ENCODE measurements at places on chromosomes 5 and 9.

DNA sequence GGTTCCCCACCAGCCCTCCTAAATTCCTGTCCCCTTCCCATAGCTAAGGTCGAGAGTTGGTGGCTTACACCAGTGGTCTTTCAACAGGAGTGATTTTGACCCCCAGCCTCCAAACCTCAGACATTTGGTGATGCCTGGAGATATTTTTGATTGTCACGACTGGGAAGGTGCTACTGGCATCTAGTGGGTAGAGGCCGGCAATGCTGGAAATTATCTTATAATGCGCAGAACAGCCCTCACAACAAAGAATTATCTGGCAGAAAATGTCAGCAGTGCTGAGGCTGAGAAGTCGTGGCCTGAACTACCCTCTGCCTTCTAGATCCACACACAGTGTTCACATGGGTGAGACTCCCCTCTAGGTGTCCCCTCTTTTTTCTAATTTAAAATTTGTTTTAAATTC lies 69.6 kb downstream of the IL31RA start:
- H3K4me1 ChIP-seq, result peaks cover 2% of the 10 kb centered on the region
- no peaks in the 10 kb centered on the region for H3K36me3 ChIP-seq
- H3K4me3 ChIP-seq, result no peak overlapping the region
- H3K27ac ChIP-seq, result no peak overlapping the region
- no peak for DNase-seq
- no peaks in the 10 kb centered on the region for H3K27me3 ChIP-seq

DNA sequence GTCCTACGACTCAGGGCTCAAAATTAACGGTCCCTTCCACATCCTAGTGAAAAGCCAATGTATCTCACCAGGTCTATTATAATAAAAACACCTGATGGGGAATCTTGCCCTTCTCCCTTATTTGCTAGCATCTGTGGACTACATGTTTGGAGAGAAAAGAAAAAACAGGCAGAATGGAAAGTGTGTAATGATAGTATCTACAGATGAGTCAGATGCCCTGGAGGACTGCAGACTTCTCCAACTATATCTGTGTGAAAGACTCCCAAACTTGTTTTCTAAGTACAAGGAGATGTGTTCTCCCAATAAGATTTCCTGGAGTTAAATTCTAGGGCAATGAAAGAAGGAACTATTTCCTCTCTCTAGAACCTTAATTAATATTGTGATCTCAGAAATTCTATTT lies 66.0 kb downstream of the FOXB2 start:
- H3K4me1 ChIP-seq, result no peaks in the 10 kb centered on the region
- no peaks in the 10 kb centered on the region for H3K36me3 ChIP-seq
- no peak for DNase-seq
- H3K27ac ChIP-seq, result no peak overlapping the region
- H3K4me3 ChIP-seq, result no peak overlapping the region

DNA sequence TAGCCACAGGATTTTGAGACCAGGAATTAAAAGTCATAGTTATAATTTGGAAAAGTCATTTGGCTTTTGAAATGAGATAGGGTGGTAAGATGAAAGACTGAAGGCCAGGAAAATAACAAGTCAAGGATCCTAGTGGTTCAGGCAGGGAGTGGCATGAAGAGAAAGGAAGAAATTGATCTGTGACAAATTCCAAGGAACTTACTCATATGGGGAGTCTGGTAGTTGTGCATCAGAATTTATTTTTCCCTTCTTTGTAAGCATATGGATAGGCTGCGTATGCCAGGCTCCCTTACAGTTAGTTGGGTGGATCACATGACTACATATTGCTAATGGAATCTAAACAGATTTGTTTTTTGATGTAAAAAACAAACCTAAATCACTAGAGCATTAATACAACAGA lies 21.0 kb downstream of the ISL1 start:
- peaks cover 4% of the 10 kb centered on the region for H3K27me3 ChIP-seq
- H3K27ac ChIP-seq, result no peak overlapping the region
- DNase-seq, result no peak
- no peaks in the 10 kb centered on the region for H3K4me1 ChIP-seq
- H3K36me3 ChIP-seq, result no peaks in the 10 kb centered on the region
- H3K4me3 ChIP-seq, result no peak overlapping the region

GRCh38 chr5:149048811-149049210 lies 14.1 kb downstream of the SH3TC2 start:
- H3K36me3 ChIP-seq, result no peaks in the 10 kb centered on the region
- DNase-seq, result no peak
- H3K4me3 ChIP-seq, result no peak overlapping the region
- H3K27ac ChIP-seq, result no peak overlapping the region

- H3K27ac ChIP-seq, result no peak overlapping the region
- H3K4me1 ChIP-seq, result no peaks in the 10 kb centered on the region
- H3K36me3 ChIP-seq, result peaks cover 6% of the 10 kb centered on the region
Measured at GRCh38 chr5:111131356-111131755, 39.2 kb downstream of the WDR36 start.

GRCh38 chr9:120387257-120388002 lies 192.5 kb downstream of the CDK5RAP2 start:
- H3K4me3 ChIP-seq, result no peak overlapping the region
- peaks cover 23% of the 10 kb centered on the region for H3K36me3 ChIP-seq
- no peaks in the 10 kb centered on the region for H3K27me3 ChIP-seq
- H3K4me1 ChIP-seq, result peaks cover 6% of the 10 kb centered on the region

Measured in IMR-90 (cell line).